ENCODE measurements at places on chromosomes 4 and X.

- no peak for DNase-seq
These were observed 98.4 kb upstream of the GC start for GRCh38 chr4:71882113-71882841.

GRCh38 chrX:150148749-150149672 lies 210.7 kb upstream of the EOLA2 start:
- no peak for DNase-seq

DNA sequence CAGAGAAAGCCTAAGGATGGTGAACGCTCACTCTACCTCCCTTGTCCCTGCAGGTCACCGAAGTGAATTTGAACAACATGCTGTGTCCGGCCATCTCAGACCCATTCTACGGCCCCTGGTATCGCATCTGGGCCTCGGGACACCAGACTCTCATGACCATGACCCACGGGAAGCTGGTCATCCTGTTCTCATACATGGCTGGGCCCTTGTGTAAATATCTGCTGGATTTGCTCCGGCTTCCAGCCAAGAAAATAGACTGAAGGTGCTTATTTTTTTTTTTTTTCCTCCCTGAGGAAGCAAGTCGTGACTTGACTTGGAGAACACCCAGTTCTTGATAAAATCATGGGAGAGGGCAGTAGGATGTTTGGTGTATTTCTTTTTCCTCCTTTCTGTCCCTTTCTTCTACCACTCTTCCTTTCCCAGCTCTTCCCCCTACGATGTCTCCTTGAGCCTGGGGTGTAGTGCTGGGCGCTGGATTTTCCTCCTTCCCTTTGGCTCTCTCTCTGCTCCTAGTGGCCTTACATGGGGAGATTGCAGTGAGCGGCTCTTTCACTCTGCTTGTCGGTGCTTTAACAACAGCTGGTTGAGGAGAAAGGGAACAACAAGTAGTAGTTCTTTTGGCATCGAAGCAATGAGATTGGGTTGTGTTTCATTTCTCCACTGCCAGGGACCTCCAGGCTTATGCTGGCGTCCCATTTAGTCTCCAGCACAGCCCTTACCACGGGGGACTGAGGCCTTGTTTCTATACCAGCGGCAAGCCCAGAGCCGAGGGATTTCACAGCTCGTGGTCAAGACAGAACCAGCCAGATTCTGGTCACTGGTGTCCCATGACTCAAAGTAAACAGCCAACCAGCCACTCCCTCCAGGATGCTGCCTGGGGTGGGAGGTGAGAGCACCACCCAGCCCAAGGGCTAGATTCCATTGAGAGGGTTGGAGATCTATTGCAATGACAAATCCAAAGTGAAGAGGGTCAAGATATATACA lies 144.4 kb downstream of the AMMECR1 start:
- DNase-seq = no peak

- DNase-seq = no peak
These were observed 170.2 kb downstream of the CBR4 start for GRCh38 chr4:168839758-168840391.

GRCh38 chr4:118803253-118803652 lies 32.7 kb downstream of the SEC24D start:
- no peak for DNase-seq

DNA sequence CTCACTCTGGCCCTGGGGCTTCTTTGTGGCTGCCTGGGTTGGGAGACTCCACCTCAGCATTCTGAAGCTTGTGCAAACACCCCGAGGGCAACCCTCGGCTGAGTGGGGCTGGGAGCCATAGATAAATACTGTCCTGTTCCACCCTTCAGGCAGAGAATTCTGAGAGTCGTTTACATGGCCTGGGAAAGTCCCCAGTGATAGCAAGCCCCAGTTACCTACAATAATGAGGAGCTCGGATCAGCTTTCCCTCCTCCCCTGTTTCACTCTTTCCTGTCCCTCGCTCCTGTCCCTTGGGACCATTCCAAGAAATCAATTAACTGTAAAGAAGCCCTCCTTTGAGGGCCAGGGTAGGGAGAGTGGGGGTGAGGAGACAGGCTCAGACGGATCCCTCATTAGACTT lies 31.6 kb upstream of the DDX3X start:
- DNase-seq = no peak

DNA sequence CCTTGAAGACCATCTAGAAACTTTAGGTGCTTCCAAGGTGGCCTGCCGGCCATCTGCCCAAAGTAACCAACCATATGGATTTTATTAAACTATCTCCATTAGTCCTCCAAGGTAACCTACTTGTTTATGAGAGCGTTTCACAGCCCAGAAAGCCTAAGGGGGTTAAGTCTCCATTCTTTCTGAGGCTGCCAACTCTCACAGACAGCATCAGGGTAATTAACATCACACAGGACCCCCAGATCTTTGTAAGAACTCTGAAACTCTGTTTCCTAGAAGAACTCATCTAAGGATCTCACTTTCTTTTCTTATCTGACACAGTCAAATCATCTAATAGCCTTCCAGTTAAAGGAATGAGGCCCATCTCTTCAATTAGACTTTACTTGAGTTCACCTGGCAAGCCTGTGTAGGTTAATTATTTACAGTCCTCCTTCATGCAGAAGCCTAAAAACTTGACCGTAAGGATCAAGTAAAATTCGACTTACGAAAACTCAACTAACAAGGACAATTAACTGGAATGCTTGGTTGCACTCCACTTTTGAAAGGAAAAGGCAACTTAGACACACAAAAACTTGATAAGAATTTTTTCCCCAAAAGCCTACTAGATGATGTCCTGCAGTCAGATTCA lies 252.5 kb downstream of the GRIA3 start:
- no peak for DNase-seq

- DNase-seq = no peak
These were observed 3.2 kb upstream of the PCDH19 start for GRCh38 chrX:100413229-100413628.

DNA sequence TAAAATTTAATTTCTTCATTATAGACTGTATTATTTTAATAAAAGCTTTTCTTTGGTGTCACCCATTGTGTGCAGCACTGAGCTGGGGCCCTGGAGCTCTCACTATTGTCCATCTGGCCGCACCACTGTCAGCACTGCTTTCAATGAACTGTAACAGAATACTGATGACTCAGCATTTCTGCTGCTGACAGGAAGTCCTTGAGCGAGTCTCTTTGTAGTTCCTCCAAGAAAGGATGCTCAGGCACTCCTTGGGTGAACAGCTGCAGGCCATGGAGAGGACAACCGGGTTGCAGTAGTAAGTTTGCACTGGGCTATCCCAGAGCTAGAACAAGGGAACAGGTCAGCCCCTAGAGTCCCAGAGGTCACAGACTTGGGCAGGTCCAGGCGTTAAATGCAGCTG lies 81.6 kb downstream of the SORBS2 start:
- DNase-seq = no peak

DNA sequence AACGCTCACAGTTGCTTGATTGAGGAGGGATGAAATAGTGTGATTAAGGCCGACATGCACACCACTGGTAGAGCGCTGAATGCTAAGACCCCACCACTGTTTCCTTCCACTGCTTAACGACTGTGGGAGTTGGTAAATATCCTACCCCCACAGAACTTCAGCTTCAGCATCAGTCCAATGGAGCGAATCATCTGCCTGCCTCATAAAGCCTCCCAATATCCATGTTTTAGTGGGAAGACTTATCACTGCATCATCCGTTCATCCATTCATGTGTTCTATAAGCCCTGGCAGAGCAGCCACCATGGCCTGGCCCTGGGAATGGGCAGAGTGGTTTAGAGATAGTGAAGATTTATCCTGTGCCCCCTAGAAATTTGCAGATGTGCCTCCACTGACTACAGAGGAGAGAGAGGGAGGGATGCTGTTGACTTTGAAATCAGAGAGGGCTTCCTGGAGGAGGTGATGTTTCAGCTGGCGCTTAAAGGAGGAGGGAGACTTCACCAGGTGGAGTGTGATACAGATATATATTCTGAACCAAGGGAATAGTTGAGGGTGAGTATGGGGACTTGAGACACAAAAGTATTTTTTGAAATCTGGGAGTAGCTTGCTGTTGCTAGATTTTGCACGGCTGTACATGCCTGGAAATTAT lies 71.9 kb upstream of the STX18 start:
- DNase-seq = no peak
